H1 (cell line): ENCODE measurements at places on chromosomes 13 and 19. TPM values are rescaled to one million over a fixed set of nuclear protein-coding genes. Genes with fewer than 3 reads are reported as not detected.

PSG3 gene
- polyA plus RNA-seq = not detected in 2 replicates

TRPC4 gene
- polyA plus RNA-seq = 9.3 and 12.3 TPM in 2 replicates

- no peak for DNase-seq
- no peak overlapping the region for H3K27ac ChIP-seq
- no peaks in the 10 kb centered on the region for H3K27me3 ChIP-seq
- H3K4me1 ChIP-seq = no peaks in the 10 kb centered on the region
These were observed 139.4 kb upstream of the TSC22D1 start for GRCh38 chr13:44715287-44716230.

- DNase-seq = no peak
- peaks cover 19% of the 10 kb centered on the region for H3K4me1 ChIP-seq
- no peak overlapping the region for H3K4me3 ChIP-seq
- no peaks in the 10 kb centered on the region for H3K36me3 ChIP-seq
- no peak overlapping the region for H3K27ac ChIP-seq
These were observed 5.4 kb downstream of the GATAD2A start for GRCh38 chr19:19410553-19411550.

GRCh38 chr13:27792393-27793218 is at the start of gene GSX1:
Gene GSX1, plus strand, starts transcription at chr13:27792483. Its CDS starts 208 bp downstream, at chr13:27792691.
- no peak within 1 kb of the TSS for H3K27ac ChIP-seq
- peaks cover 37% of the 10 kb centered on the region for H3K4me1 ChIP-seq
- no peaks in the 10 kb centered on the region for H3K36me3 ChIP-seq

DNA sequence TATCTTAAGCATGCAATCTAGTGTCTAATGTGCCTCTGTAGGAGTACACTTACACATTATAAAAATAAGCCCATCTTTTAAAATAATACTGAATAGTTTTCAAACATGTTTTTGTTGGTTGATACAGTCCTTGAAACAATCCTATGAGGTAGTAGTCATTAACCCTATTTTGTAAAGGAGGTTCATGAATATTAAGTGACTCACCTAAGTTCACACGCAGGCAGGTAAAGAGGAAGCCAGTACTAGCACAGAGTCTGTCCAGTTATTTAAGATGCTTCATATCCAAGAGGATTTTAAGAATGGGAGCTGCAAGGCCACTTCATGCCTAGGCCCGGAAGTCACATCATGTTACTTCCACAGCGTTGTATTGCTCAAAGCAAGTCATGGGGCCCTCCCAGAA is 121.0 kb upstream of the MAB21L1 start:
- H3K36me3 ChIP-seq = no peaks in the 10 kb centered on the region
- no peak overlapping the region for H3K4me3 ChIP-seq
- no peaks in the 10 kb centered on the region for H3K4me1 ChIP-seq
- H3K27ac ChIP-seq = no peak overlapping the region
- no peak for DNase-seq

GRCh38 chr13:21800837-21801616 is 130.2 kb downstream of the FGF9 start:
- no peak overlapping the region for H3K27ac ChIP-seq
- no peaks in the 10 kb centered on the region for H3K36me3 ChIP-seq
- no peak for DNase-seq
